ENCODE measurements at places on chromosomes 6 and 20. TPM values are rescaled to one million over a fixed set of nuclear protein-coding genes. Genes with fewer than 3 reads are reported as not detected.

The OR2B6 gene
- 0.50 TPM for total RNA-seq

The MEI4 gene
- not detected for total RNA-seq

The RIMS1 gene
- total RNA-seq, result not detected

The TGM3 gene
- not detected for total RNA-seq

The NOX3 gene
- total RNA-seq, result not detected

The METTL24 gene
- not detected for total RNA-seq

The DDAH2 gene
- total RNA-seq, result 7.3 TPM

The SNAI1 gene
- total RNA-seq, result 3.3 TPM

The DOK5 gene
- not detected for total RNA-seq

The TRAPPC3L gene
- not detected for total RNA-seq

The ZSCAN16 gene
- 7.8 TPM for total RNA-seq

The HLA-F gene
- total RNA-seq, result 629 TPM

The PSMB1 gene
- 98.7 TPM for total RNA-seq

The PHACTR3 gene
- total RNA-seq, result not detected

The ZBP1 gene
- 41.0 TPM for total RNA-seq

The PRR18 gene
- not detected for total RNA-seq
